ENCODE measurements at places on chromosomes 6 and 20. TPM values are rescaled to one million over a fixed set of nuclear protein-coding genes. Genes with fewer than 3 reads are reported as not detected.

The LAMA5 gene
- 0.78 TPM for total RNA-seq

DNA sequence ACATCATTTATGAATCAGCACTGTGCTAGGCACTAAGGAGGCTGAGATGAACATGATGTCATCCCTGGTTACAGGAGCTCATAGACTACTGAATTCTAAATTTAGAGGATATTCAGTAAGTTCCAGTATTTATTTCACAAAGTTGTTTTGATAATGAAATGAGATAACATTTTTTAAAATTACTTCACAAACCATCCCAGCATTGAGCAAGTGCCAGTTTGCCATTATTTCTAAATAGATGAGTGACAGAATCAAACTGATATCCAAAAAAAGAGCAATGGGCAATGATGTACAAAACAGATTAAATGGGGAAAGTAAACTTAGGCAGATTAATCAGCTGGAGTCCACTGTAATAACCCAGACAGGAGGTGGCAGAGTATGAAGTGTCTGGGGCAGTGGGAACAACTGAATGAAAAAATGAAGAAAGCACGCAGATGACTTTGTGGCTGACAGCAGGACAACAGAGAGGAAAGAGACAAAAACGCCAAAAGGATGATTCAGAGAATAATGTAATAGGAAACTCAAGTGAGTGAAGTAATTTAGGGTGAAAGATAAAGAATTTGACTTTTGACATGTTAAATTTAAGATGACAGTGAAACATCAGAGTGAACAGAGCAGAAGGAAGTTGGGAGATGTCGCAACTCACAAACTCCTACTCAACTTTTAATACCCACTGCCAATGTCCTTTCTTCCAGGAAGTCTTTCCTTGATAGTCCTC lies 70.2 kb downstream of the RCAN2 start:
- DNase-seq = no peak

- no peak for DNase-seq
Measured at GRCh38 chr20:49508435-49509199, 26.1 kb upstream of the KCNB1 start.

- no peak for DNase-seq
Measured at GRCh38 chr6:160336200-160336599, 12.0 kb upstream of the SLC22A3 start.

The NEURL2 gene
- total RNA-seq = 2.5 TPM

DNA sequence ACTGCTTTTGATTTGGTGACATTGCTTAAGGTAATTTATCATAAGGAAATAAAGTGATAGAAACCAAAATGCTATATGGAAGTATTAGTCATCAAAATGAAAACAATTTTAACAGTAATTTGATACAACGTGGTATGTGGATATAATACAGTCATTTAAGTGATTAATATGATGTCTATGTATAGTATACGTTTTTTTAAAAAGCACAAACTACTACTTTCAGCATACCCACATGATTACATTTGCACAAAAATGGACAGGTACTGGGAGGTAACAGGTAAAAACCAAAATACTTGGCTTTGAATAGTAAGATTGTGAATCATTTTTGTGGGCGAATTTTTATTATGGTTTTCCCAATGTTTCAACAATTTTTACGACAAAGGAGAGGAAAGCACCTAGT lies 97.6 kb downstream of the OGFRL1 start:
- no peak for DNase-seq

The WFDC12 gene
- total RNA-seq = not detected

- no peak for DNase-seq
Measured at GRCh38 chr20:52590100-52590499, 382.1 kb upstream of the TSHZ2 start.

The TMEM151B gene
- 0.07 TPM for total RNA-seq

The MOG gene
- not detected for total RNA-seq

- DNase-seq = no peak
Measured at GRCh38 chr6:114080891-114081510, 110.1 kb upstream of the HDAC2 start.

GRCh38 chr20:54570561-54570960 lies 95.2 kb downstream of the DOK5 start:
- DNase-seq = no peak

- DNase-seq = peak; percentile 27
Measured at GRCh38 chr20:19903168-19903811, 113.9 kb upstream of the NAA20 start.

The SLC26A8 gene
- not detected for total RNA-seq

DNA sequence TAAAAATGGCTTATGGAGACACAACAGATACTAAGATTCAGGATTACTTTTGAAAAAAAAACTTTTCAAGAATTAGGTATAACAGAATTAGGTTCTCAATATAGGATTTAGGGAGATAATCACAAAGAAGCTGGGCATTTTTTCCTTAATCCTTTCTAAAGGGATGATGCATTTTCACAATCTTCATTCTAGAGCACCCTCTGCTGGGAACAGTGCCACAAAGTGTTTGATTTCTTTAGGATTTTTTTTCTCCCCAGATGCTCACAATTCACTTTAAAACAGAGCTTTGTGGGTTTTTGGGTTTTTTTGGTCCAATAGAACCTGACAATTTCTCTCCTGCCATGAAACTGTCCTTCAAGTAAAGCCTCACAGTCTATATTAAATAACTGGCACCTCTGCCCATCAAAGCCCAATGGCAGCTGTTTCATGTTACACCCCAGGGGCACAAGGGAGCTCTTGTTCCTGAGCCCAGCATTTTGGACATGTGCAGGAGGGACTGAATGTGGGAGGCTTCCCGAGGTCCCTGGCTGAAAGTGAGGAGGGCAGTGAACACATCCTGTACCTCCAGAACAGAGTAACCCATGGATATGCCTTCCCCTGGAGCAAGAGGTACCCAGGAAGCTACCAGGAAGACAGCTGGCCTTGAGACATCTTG lies 39.7 kb downstream of the PREP start:
- no peak for DNase-seq

The SLC25A27 gene
- 0.78 TPM for total RNA-seq

- DNase-seq = peak; percentile 90
Measured at GRCh38 chr6:41705996-41706835, 29.2 kb downstream of the TFEB start.

The HLA-DRA gene
- 6.0 TPM for total RNA-seq

GRCh38 chr20:62606016-62606415 lies 36.3 kb upstream of the SLCO4A1 start:
- no peak for DNase-seq

DNA sequence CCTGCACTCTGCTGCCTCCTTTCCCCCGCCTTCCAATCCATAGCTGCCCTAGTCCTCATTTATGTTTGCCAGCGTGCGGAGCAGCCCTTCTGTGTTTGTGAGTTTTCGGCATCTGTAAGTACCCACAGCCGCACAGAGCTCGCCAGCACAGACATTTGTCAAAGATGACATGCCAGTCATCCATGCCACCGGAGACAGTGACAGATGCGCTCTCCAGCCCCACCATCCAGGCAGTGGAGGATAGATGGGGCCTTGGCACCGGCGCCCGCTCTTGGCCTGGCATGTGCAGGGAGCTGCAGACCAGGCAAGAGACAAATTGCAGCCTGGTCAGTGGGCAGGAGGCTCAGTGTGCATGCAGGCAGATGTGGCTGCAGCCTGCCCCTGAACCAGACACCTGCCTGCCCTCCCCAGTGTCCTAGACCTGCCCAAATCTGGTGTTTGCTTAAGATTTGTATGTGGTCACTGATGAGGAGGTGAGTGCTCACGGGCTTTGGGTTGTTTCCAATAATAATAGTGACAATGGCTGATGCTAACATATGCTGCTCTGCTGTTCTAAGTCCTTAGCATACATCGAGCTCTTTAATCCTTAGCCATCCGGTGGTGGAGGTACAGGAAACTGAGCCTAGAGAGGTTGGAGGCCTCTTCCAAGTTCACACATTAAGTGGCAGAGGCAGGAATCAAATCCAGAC lies 78.1 kb downstream of the UNC5CL start:
- DNase-seq = no peak

DNA sequence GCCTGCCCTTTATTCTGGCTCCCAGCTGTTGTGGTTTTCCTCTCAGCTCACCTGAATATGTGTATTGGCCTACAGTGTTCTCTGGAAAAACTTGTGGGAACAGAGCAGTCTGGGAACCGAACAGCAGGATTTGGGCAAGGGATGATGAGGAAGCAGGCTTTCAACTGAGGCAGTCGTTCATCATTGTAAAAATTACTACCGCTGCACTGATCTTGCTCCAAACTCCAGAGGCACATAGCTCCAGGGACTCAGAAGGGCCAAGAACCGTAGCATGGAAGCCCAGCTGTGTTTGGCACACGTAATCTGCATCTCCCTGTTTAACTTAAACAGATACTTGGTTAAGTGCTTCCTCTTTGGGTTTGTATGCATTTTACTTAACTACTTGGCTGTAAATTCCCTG lies 48.3 kb upstream of the EEF1A1 start:
- DNase-seq = no peak

All from activated CD4-positive, alpha-beta memory T cell treated with anti-CD3 and anti-CD28 coated beads for 36 hours (primary cell).